Stimulated activated naive CD8-positive, alpha-beta T cell treated with anti-CD3 and anti-CD28 coated beads, Interleukin-15, Interleukin-2, amounts not matched to agents 100 U/mL and 50 U/mL, for 24 hours (primary cell): ENCODE measurements at places on chromosomes 12 and 14.

DNA sequence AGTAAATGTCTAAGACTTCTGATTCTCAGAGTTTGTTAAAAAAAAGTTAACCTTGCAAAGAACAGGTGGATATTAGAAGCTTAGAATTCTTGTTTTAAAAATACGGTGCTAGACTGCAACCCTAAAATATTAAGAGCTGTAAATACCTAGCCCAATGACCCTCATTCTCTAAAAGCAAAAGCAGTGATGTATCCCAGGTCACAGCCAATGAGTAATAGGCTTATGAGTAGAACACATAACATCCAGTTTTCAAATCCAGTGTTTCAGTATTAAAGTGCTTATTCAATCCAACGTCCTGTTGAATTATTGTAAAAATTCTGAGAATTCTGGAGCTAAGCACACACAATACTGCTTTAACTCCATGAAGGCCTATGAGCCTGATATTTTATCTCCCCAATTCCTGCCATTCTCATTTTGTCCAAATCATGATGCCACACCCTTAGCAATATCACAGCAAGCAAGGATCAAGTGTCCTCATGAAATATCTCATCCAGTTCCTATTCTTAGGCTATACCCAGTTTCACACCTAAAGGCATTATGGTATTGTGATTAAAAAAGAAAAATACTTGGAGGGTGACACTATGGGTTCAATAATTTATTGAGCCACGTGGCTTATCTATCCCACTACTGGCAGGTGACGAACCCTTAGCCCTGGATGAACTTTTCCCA, 15.3 kb upstream of the ARID4A start:
- no peak for DNase-seq

DNA sequence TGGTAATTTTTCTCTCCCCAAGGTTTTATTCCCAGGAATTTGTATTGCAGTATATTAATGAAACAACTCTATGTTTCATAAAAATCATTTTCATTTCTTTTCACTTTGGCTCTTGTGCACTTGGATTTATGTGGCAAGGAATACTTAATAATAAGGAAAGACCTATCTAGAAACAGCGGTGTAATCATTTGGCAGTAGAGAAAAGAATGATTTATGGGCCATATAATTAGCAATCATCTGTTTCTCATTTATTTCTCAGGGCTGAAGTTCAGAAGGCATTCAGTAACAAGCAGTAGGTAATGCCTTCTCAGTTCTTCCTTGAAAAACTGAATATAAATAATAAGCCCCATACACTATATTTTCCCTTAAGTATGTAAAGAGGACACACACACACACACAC, 172.6 kb downstream of the ANO4 start:
- DNase-seq = no peak

DNA sequence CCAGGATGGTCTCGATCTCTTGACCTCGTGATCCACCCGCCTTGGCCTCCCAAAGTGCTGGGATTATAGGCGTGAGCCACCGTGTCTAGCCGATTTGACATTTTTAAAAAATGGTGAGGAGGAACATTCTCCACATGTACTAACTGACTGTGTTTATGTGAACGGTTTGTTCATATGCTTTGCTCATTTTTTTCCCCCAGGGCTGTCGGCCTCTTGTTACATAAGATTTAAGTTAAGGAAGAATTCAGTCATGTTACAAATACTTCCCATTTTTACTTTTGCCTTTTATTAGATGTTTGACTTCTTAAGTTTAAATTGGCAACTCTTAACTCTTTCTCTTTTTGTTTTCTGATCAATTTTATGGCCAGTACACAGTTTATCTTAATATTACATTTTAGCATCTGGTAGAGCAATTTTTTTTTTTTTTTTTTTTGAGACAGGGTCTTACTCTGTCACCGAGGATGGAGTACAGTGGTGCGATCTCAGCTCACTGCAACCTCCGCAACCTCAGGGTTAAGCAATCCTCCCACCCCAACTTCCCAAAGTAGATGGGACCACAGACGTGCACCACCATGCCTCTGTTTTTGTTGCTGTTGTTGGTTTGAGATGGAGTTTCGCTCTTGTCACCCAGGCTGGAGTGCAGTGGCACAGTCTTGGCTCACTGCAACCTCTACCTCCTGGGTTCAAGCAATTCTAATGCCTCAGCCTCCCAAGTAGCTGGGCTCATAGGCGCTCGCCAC, 9.6 kb downstream of the GNS start:
- DNase-seq = no peak

- DNase-seq = no peak
Measured at GRCh38 chr12:105485921-105486320, 155.4 kb downstream of the C12orf75 start.

- no peak for DNase-seq
Measured at GRCh38 chr14:74248017-74248416, 8.8 kb downstream of the VSX2 start.

GRCh38 chr12:607541-608001, 55.7 kb downstream of the NINJ2 start:
- no peak for DNase-seq

- DNase-seq = no peak
Measured at GRCh38 chr12:9687228-9687627, 17.7 kb downstream of the CLEC2D start.

DNA sequence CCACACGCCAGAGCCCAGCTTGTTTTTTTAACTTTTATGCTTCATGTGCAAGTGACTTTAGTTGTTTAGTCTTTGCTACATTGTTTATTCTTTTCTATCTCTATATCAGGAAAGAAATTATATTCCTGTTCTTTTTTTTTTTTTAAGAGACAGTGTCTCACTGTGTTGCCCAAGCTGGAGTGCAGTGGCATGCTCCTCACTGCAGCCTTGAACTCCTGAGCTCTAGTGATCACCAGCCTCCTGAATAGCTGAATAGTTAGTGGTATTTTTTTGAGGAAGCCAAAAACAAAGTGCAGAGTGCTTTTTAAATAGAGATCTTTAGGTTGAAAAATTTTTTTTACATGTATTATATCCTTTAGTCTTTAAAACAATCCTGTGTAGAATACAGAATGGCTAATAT, 58.2 kb downstream of the ETNK1 start:
- no peak for DNase-seq

- no peak for DNase-seq
Measured at GRCh38 chr14:39446131-39446744, 14.0 kb upstream of the FBXO33 start.

GRCh38 chr12:100741084-100741711, 53.4 kb upstream of the ANO4 start:
- no peak for DNase-seq

DNA sequence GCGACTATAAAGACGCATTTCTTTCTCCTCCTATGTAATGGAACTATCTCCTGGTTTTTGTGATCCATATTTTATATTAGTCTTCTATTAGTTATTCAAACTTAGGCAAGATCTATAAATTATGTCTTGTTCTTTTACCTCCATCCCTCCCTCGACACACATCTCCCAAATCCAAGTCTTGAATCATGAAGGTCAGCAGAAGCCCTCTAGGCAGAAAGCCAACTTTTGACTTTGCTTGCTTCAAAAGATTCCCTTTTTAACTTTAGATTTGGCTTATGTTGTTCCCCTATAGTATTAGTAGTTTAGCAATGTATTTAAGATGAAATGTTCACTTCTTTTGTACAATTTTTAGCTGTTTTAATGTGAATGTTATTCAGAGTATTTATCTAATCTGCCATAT, 689.8 kb downstream of the SLC6A15 start:
- no peak for DNase-seq

DNA sequence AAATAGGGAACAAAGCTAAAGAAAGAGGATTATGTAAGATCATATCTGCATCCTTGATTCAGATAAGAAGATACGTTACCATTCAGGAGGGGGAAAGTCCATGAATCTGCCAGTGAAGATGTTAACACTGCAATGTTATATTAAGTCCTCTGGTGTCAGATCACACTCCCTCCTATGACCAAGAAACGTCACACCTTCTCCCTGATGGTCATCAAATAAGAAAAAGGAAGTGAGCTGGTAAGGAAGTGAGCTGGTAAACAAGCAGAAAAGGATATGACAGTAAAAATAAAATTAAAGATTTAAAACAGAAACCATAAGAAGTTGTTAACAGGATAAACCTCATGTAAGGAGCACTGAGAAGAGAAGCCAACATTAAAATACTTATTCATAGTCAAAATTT, 340.2 kb downstream of the SEC23A start:
- DNase-seq = no peak

GRCh38 chr14:22388669-22389595, 200.1 kb downstream of the DAD1 start:
- DNase-seq = no peak

- no peak for DNase-seq
Measured at GRCh38 chr12:58917699-58918468, 2.4 kb downstream of the LRIG3 start.

- no peak for DNase-seq
Measured at GRCh38 chr12:127774828-127775227, 492.1 kb upstream of the TMEM132C start.

DNA sequence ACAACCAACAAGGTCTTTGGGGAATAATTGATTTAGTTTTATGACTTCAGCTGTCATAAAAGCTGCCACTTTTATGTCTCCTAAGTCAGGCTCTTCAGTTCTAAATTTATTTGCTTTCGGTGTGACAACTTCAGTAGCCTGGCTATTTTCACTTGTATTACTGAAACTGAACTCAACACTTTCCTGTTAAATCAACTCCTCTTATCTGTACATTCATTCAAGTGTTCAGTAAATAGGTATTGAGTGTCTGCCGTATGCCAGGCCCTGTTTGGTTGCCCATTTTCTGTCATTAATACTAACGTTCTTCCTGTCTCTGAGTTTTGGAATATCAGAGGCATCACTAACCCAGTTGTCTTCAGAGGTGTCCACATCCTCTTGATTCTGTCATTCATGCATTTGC, 7.5 kb downstream of the UTP20 start:
- no peak for DNase-seq

- DNase-seq = no peak
Measured at GRCh38 chr14:53710615-53711014, 246.0 kb downstream of the BMP4 start.

DNA sequence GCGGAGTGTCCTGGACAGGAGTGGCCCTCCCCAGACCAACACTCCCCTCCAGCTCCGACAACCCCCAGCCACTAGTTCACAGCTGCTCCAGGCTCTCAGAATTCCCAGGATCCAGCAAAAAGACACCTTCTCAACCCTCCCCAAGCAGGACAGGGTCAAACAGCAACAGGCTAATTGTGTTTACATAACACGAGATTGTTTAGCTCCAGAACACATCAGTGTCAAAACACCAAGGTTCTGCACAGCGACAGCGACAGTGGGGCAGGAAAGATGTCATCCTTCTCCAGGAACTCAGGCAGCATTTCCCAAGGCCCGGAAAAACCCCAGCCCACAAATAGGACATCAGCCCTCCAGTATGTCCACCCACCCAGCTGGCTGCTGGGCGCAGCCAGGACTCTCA, 16.5 kb downstream of the ITPK1 start:
- DNase-seq = no peak

- DNase-seq = no peak
Measured at GRCh38 chr12:32312049-32312670, 87.2 kb upstream of the FGD4 start.

- no peak for DNase-seq
Measured at GRCh38 chr12:104630230-104630670, 173.5 kb downstream of the CHST11 start.

DNA sequence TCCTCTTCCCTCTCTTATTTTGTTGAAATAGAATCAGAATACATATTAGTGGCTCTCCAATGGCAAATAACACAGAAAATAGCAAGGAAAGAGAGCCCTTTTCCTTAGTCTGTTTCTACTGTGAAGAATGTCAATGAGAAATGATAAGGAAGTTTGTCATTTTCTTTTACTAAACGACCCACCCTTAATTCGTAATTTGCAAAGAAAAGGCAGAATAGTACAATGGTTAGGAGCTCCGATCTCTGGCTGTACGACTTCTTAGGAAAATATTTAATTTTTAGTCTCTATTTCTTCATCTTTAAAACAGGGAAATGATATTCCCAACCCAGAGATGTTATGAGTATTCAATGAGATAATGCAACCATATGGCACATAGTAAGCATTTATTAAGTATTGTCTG, 6.0 kb downstream of the PAX9 start:
- no peak for DNase-seq

GRCh38 chr12:51522696-51523095, 68.3 kb upstream of the SCN8A start:
- no peak for DNase-seq

GRCh38 chr12:54038871-54039414, 6.1 kb downstream of the HOXC5 start:
- DNase-seq = no peak

DNA sequence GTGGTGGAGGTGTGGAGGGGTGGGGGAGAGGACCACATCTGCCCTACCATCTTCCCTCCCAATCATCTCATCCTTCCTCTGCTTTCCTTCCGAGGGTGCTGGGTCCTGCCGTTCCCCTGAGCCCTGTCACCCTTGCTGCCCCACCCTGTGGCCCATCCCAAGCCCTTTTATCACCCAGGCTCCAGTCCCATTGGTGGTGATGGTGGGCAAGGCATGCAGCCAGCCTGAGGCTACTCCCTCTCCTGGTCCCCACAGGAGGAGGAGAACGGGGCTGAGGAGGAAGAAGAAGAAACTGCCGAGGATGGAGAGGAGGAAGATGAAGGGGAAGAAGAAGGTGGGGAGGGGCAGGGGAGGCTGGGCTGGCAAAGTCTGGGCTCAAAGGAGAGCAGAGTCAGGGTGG, 2.7 kb upstream of the LAG3 start:
- no peak for DNase-seq

DNA sequence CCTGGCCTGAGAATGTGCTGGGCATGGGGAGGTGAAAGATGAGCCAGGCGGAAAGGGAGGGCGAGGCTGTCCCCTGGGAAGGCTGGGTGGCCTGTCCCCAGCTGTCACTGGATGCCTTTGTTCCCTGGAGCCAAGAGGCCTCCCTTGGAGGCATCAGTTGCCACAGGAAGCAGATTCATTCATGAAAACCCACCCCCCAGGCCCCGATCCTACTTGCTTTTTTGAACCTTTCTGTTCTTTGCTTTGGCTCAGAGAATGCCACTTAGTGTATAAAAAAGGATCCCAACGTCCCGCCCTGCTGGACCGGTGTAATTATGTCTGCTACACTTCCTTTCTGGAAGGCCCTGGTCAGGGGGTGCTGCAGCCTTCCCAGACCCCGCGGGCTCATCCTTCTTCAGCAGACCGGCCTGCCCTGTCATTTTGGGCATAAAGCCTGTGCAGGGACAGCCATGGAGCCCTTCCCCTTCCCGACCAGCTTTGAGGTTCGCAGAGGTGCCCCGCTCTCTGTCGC, 220.2 kb downstream of the SLC41A2 start:
- no peak for DNase-seq

- DNase-seq = no peak
Measured at GRCh38 chr14:46300765-46301164, 350.8 kb downstream of the RPL10L start.

DNA sequence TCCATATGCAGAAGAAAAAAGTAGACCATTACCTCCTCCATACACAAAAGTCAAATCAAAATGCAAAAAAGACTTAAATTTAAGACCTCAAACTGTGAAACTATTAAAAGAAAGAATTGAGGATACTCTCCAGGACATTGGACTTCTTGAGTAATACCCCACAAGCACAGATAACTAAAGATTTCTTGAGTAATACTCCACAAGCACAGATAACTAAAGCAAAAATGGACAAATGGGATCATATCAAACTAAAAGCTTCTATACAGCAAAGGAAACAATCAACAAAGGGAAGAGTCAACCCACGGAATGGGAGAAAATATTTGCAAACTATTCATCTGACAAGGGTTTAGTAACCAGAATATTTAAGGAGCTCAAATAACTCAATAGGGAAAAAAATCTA, 427.9 kb downstream of the CCDC91 start:
- DNase-seq = no peak
